Psoas muscle (tissue), 8 donors: ENCODE measurements at places on chromosomes 5 and 9. TPM values are rescaled to one million over a fixed set of nuclear protein-coding genes. Genes with fewer than 3 reads are reported as not detected.

MEIKIN gene
- not detected for polyA plus RNA-seq

- H3K27ac ChIP-seq: no peak overlapping the region
- H3K4me1 ChIP-seq: no peaks in the 10 kb centered on the region
- no peak overlapping the region for H3K4me3 ChIP-seq
- no peaks in the 10 kb centered on the region for H3K36me3 ChIP-seq
Measured at GRCh38 chr5:9512457-9512856, 33.4 kb downstream of the SEMA5A start.

DNA sequence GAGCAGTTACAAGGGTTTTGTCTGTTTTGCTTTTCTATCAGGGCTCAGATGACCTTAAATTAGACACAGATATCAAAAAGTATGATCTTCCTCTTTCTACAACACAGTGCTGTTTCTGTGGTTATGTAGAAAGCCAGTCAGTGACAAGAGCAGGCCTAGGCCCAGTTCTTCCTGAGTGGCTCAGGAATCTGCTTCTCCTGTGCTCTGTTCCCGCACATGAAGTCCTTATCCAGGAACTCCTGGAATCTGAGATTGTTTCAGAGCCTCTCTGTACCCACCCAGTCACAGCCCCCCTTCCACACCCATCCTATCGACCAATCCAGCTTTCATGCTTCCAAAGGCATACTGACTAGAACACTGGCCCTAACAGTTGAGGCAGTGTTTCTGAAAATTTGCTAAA, 40.4 kb upstream of the SMU1 start:
- no peaks in the 10 kb centered on the region for H3K27me3 ChIP-seq
- DNase-seq: no peak
- H3K27ac ChIP-seq: no peak overlapping the region
- no peak overlapping the region for H3K4me3 ChIP-seq
- H3K4me1 ChIP-seq: no peaks in the 10 kb centered on the region
- no peaks in the 10 kb centered on the region for H3K36me3 ChIP-seq

CNTLN gene
- polyA plus RNA-seq: 0.66 TPM

DNA sequence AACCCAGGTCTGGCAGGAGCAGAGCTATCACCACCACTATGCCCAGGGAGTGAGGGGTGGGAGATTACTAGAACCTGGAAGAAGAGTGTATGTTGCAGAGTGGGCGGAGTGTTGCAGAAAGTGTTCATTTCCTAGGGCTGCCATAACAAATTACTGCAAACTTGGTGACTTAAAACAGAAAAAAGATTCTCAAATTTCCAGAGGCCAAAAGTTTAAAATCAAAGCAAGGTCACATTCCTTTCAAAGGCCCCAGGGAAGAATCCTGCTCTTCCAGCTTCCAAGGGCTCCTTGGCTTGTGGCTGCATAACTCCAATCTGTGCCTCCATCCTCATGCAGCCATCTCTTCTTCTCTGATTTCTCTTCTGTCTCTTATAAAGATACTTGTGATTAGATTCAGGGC, 30.6 kb upstream of the SPINK4 start:
- no peak overlapping the region for H3K27ac ChIP-seq
- H3K4me1 ChIP-seq: peaks cover 7% of the 10 kb centered on the region
- H3K36me3 ChIP-seq: no peaks in the 10 kb centered on the region
- no peak for DNase-seq
- H3K27me3 ChIP-seq: no peaks in the 10 kb centered on the region

DNA sequence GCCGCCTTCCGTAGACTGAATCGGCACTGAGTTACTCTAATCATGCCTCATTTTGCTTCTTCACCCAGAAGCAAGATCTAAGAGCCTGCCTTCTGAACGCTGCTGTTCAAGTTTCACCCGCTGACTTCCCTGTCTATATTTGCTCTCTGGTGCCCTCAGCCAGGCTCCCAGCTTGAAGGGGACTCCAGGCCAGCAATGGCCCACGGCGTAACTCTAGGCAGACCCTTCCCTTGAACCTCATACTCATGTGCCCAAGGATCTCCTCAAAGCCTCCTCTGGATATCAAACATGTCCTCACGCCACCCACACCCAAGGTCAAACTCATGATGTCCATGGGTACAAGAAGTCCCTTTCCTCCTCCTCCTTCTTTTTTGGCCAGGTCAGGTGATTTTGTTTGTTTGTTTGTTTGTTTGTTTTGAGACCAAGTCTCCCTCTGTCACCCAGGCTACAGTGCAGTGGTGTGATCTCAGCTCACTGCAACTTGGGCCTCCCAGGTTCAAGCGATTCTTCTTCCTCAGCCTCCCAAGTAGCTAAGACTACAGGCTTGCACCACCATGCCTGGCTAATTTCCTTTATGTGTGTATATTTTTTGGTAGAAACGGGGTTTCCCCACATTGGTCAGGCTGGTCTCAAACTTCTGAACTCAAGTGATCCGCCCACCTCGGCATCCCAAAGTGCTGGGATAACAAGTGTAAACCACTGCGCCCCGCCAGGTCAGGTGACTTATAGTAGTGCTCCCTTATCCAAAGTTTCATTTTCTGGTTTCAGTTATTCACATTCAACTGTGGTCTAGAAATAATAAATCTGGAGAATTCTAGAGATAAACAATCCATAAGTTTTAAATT, 239.0 kb downstream of the SYK start:
- DNase-seq: no peak
- H3K27me3 ChIP-seq: no peaks in the 10 kb centered on the region
- no peak overlapping the region for H3K4me3 ChIP-seq
- no peaks in the 10 kb centered on the region for H3K36me3 ChIP-seq

GRCh38 chr5:101976933-101977332, 319.2 kb downstream of the SLCO4C1 start:
- no peaks in the 10 kb centered on the region for H3K36me3 ChIP-seq
- H3K4me1 ChIP-seq: no peaks in the 10 kb centered on the region
- no peak overlapping the region for H3K27ac ChIP-seq
- no peak overlapping the region for H3K4me3 ChIP-seq

DNA sequence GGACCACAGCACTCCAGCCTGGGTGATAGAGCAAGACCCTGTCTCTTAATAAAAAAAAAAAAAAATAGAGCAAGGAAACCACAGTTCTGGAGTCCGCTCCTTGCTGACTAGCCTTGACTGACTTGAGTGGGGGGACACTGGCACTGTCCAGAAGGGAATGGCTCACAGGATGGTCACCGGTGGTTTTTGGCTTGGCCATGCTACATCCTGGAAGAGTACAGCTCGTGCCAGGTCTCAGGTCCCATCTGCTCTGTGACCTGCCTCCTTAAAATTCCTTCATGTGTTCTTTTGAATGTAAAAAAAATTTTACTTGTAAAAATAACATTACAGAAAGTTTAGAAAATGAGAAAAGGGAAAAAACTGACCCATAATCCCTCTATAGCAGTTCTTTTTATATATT, 5.6 kb downstream of the NANS start:
- H3K27me3 ChIP-seq: no peaks in the 10 kb centered on the region
- peaks cover 12% of the 10 kb centered on the region for H3K4me1 ChIP-seq
- DNase-seq: no peak
- H3K36me3 ChIP-seq: peaks cover 60% of the 10 kb centered on the region
- H3K4me3 ChIP-seq: no peak overlapping the region

GRCh38 chr9:137269231-137269772, 8.2 kb upstream of the TOR4A start:
- H3K4me3 ChIP-seq: peak overlapping the region; percentile 65
- H3K36me3 ChIP-seq: peaks cover 65% of the 10 kb centered on the region
- DNase-seq: peak; percentile 46
- H3K4me1 ChIP-seq: peaks cover 19% of the 10 kb centered on the region

DNA sequence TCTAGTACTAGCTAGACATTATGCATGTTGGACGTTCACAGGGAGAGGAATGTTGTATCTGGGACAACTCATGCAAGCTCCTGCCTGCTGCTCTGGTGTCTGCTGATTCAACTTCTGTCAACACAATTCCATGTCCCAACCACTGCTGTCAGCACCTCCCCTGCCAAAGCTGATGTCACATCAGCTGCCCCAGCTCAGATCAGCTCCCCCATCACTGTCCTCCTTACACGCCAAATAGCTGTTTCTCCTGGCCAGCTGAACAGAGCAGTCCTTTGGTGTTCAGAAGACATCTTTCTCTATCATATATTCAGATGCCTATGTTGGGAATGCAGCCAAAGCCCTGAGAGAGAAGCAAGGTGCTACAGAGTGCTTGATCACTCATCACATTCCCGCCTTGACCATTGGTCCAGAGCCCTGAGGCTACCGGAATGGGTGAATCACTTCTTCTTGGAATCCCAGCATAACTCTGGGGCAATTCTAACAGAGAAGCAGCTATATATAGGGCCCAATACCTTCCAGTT, 223.3 kb downstream of the SEC61B start:
- H3K4me3 ChIP-seq: peak overlapping the region; percentile 8
- H3K4me1 ChIP-seq: peaks cover 20% of the 10 kb centered on the region
- peak overlapping the region; percentile 86 for H3K27ac ChIP-seq
- peak; percentile 89 for DNase-seq
- no peaks in the 10 kb centered on the region for H3K36me3 ChIP-seq

- no peaks in the 10 kb centered on the region for H3K36me3 ChIP-seq
- H3K27ac ChIP-seq: no peak overlapping the region
- no peak for DNase-seq
- H3K4me3 ChIP-seq: no peak overlapping the region
- H3K4me1 ChIP-seq: no peaks in the 10 kb centered on the region
Measured at GRCh38 chr9:72038408-72038807, 22.0 kb downstream of the C9orf57 start.

CBY3 gene
- not detected for polyA plus RNA-seq

- no peaks in the 10 kb centered on the region for H3K36me3 ChIP-seq
- no peaks in the 10 kb centered on the region for H3K4me1 ChIP-seq
- H3K27ac ChIP-seq: no peak overlapping the region
- H3K27me3 ChIP-seq: no peaks in the 10 kb centered on the region
- no peak for DNase-seq
- H3K4me3 ChIP-seq: no peak overlapping the region
Measured at GRCh38 chr5:147643142-147643541, 133.3 kb upstream of the DPYSL3 start.

- no peak for DNase-seq
- H3K27ac ChIP-seq: no peak overlapping the region
- H3K36me3 ChIP-seq: no peaks in the 10 kb centered on the region
- H3K4me3 ChIP-seq: no peak overlapping the region
Measured at GRCh38 chr9:36902861-36903524, 131.1 kb downstream of the PAX5 start.

GRCh38 chr5:1917830-1918487, 35.2 kb upstream of the IRX4 start:
- no peak overlapping the region for H3K27ac ChIP-seq
- no peaks in the 10 kb centered on the region for H3K4me1 ChIP-seq
- DNase-seq: no peak
- H3K4me3 ChIP-seq: no peak overlapping the region

GRCh38 chr9:79300068-79300467, 271.7 kb upstream of the TLE4 start:
- no peak overlapping the region for H3K4me3 ChIP-seq
- H3K27ac ChIP-seq: no peak overlapping the region
- DNase-seq: no peak
- no peaks in the 10 kb centered on the region for H3K4me1 ChIP-seq

DNA sequence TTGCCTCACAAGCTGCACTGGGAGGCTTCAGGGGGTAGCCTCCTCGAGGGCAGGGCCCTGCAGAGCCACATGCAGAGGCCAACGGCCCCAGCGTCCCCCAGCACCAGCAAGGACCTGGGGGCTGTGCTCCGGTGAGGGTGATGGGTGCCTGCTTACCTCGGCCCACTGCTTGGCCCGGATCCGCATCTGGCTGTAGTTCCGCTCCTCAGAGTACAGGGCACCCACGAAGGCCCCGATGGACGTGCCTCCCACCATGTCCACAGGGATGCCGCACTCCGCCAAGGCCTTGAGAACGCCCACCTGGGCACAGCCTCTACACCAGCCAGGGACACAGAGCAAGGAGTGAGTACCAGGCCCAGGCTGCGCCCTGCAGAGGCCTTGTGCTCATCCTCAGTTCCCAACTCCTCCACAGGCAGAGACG, 8.0 kb upstream of the NSMF start:
- H3K4me1 ChIP-seq: no peaks in the 10 kb centered on the region
- no peak overlapping the region for H3K27ac ChIP-seq
- DNase-seq: peak; percentile 35
- no peaks in the 10 kb centered on the region for H3K27me3 ChIP-seq

MAST4 gene
- 12.1 TPM for polyA plus RNA-seq

GRCh38 chr9:121751686-121752445, 100.4 kb downstream of the DAB2IP start:
- no peak overlapping the region for H3K4me3 ChIP-seq
- peak overlapping the region; percentile 14 for H3K27ac ChIP-seq
- DNase-seq: no peak
- H3K4me1 ChIP-seq: peaks cover 88% of the 10 kb centered on the region

MORN5 gene
- polyA plus RNA-seq: not detected

- no peak for DNase-seq
- no peaks in the 10 kb centered on the region for H3K27me3 ChIP-seq
- H3K27ac ChIP-seq: no peak overlapping the region
- no peaks in the 10 kb centered on the region for H3K4me1 ChIP-seq
Measured at GRCh38 chr5:107937204-107937603, 266.5 kb upstream of the EFNA5 start.

- no peak overlapping the region for H3K4me3 ChIP-seq
- no peaks in the 10 kb centered on the region for H3K27me3 ChIP-seq
- H3K27ac ChIP-seq: no peak overlapping the region
- no peaks in the 10 kb centered on the region for H3K36me3 ChIP-seq
- H3K4me1 ChIP-seq: peaks cover 15% of the 10 kb centered on the region
Measured at GRCh38 chr9:34321451-34321850, 7.6 kb downstream of the KIF24 start.

GRCh38 chr9:108919517-108919916, 14.4 kb downstream of the ELP1 start:
- no peak overlapping the region for H3K27ac ChIP-seq
- H3K27me3 ChIP-seq: no peaks in the 10 kb centered on the region

DNA sequence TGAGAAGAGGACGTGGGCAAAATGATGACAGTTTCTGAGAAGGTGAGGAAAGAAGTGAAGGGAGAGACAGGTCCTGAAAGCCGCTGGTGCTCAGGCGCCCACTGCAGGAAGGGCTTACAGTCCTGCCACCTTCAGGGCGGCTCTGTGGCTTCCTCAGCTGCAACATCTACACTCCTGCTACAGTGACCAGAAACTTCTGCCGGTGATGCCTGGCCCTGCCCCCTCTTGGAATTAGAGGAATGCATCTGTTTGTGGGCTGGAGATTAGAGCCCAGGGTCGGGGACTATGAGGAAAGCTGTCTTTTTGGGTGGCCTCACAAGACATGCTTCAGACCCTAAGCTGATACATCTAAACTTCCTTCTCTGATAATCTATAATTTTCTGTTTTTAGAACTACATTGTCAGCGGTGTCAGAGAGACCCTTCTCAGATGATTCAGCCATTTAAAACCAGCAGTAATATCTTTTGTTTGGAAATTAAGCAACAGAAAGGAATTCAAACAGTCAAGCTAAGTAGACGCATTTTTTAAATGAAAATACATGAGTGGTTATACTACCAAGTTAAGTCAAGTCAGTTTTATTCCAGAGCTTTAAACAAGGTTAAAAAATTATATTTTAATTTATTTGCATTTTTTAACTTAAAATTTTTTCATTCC, 30.4 kb downstream of the PRDM6 start:
- no peak overlapping the region for H3K27ac ChIP-seq
- no peak overlapping the region for H3K4me3 ChIP-seq
- H3K4me1 ChIP-seq: no peaks in the 10 kb centered on the region
- H3K36me3 ChIP-seq: no peaks in the 10 kb centered on the region
- peaks cover 4% of the 10 kb centered on the region for H3K27me3 ChIP-seq
- no peak for DNase-seq

HAVCR1 gene
- 0.01 TPM for polyA plus RNA-seq
